ENCODE measurements at places on chromosomes 2 and 18.

DNA sequence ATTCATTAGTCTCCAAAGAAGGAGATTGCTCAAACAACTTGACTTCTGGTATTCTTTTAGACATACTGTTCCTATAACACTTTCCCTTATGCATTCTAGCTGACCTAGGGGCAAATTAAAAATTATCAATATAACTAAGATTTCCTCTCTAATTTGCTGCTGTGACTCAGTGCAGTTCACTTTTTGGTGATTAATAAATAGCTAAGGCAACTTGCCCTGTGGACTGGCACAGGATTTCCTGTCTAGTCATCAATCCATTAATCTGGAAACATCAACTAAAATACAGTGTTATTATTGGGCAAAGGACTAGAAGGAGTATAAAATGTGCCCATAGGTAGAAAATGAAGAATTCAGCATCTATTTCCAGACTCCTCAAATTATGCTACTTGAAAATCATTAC is 83.5 kb upstream of the SERPINE2 start:
- DNase-seq, result peak; percentile 44

DNA sequence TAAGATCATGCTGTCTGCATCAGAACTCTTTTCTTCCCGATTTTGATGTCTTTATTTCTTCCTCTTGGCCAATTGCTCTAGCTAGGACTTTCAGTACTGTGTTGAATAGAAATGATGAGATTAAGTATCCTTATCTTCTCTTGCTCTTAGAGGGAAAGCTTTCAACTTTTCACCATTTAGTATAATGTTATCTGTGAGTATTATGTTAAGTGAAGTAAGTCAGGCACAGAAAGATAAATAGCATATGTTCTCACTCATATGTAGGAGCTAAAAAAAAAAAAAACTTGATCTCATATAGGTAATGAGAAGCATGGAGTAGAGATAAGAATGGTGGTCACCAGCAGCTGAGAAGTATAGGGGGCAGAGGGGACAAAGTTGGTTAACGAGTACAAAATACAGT is 1089.5 kb downstream of the TDRD15 start:
- no peak for DNase-seq

DNA sequence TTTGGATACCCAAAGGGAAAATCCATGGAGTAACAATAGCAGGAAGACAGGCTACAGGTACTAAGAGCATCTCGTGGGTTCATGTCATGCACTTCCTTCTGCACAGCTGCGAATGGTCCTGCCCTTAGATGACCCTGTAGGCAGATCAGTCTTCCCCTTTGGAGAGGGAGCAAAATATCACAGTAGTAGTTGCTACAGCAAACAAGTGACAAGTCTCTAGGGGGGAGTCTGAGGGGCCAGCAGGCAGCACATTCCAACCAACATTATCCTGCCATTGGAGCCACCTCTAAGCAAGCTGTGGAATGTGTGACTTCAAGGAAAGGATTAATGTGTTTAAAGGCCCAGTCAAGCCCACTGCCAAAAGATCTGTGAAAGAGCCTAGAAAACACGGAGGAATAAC is 273.2 kb upstream of the PARD3B start:
- DNase-seq, result no peak

GRCh38 chr2:51212374-51212773 is 180.4 kb upstream of the NRXN1 start:
- no peak for DNase-seq

DNA sequence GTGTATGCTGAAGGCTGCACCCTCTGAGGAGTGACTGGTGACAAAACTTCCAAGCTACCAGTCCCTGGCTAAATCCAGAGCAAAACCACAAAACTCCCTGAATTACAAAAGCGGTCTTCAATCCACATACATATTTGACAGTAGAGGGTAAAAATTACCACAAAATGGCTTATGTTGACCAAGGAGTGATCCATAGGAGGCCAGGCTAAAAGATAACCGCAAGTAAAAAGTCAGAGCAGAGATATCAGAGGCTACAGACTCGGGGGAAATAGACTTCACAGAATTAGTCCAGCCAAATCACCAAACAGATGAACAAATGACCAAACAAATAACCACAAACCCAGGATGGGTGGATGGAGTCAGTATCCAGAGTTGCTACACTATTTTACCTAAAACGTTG is 19.4 kb downstream of the STARD6 start:
- DNase-seq, result no peak

GRCh38 chr2:114219456-114219855 is 223.0 kb upstream of the DPP10 start:
- no peak for DNase-seq

DNA sequence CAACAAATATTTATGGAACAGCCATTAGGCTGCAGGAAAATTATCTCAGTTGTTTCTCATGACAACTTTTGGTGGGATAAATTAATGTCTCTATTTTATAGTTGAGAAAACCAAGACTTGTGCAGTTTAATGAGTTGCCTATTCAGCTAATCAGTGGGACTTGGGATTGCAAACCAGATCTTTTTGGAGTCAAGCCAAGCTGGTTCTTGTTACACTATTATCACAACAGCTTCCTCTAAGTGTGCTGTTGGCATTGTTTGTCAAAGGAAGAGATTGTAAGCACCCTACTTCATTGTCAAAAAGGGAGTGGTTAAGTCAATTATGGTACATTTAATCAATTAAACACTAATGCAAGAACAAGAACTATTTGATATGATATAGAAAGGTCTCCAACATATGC is 119.2 kb downstream of the PAX3 start:
- DNase-seq, result no peak

DNA sequence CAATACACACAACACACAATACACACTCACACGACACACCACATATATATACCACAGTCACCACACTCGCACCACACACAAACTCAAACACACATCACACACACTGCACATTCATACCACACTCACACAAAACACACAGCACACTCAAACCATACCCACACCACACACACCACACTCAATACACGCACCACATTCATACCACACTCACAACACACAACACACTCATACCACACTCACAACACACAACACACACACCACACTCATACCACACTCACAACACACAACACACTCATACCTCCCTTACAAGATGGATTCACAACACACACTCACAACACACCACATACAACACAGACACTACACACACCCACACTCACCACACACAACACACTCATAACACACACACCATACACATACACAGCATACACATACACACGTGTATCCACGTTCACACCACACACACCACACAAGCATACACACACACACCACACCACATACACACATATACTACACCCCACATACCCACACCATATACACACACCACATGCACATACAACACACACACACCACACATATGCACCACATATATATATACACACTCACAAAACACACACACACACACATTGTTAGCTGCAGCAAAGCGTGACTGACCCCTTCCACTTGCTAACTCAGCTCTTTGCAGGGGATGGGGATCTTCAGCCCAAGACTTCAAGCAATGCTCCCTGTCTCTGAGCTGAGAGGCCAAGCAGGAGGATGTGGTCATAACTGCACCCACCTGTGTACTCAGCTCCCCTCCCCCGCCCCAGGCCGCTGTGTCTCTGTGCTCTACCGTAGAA is 59.0 kb downstream of the SDC1 start:
- no peak for DNase-seq

- DNase-seq, result peak; percentile 24
These were observed 566 bp upstream of the CMPK2 start for GRCh38 chr2:6866275-6866671.

DNA sequence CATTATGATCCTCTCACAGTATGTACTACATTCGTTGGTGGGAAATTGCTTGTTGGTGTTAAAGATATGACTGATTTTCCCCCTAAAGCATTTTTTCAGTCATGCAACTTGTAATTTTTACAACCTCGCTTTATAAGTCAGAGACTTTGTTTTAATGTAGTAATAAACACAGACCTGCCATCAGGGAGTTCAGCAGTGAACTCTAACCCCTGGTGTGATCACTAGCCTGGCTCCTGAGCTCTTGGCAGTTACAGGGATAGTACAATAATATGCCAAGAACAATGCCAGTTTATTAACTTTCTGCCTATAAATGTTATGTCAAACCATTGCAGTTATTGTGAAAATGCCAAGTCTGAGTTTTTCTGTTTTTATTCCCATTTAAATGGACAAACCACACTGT is 93.8 kb downstream of the EDAR start:
- DNase-seq, result no peak

GRCh38 chr2:174166261-174166660 is 82.1 kb downstream of the OLA1 start:
- DNase-seq, result no peak

DNA sequence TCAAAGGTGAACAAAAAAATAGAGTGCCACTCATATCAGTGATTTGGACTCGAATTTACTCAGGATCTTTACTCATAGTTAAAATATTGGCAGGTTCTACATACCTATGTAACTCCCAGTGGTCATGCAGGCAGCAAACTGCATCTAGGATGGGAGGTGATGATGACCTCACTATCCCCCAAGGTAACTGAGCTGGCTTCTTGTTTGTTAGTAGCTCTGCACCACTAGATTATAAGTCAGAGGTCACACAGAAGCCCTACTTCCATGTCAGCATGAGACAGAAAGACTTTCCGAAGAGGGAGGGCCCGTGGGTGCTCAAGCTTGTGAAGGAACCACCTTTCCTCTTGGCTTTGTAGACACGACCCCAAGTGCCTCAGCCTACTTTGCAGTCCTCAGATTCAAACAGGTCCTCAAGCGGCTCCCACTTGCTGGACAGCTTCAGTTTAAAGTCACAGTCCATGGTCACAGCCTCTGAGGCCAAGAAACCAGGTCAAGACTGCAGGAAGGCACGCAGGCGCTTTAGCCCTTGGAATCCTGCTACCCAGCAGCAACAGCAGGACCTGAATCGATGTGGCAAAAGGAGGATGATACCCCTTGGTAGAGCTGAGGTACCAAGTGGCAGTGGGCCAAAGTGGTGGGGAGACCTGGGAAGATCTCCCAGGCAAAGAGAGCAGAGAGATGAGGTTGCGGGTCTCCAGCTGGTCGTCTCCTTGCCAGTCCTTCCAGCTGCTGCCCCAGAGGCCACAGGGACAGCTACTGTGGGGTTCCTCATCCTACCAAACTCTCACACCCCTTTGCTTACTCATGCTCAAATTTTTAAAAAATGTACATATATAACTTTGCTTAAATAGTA is 4.3 kb downstream of the NTSR2 start:
- no peak for DNase-seq

DNA sequence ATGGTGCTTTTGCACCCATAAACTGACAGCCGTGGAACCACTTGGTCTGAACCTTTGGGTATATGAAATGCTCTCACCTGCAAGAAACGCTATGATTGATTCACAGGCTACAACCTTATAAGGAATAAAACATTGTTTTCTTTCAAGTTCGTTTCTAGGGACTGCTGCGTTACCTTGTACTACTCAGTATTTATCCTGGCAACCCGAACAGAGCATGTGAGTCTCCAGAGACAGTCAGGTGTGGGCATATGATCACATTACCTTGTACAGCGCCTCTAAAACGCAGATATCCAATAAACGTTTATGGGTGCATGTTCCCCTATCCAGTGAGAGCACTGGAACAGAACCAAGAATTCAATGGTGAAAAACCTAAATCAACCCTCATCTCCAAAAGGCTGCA is 1.7 kb downstream of the CCBE1 start:
- no peak for DNase-seq

DNA sequence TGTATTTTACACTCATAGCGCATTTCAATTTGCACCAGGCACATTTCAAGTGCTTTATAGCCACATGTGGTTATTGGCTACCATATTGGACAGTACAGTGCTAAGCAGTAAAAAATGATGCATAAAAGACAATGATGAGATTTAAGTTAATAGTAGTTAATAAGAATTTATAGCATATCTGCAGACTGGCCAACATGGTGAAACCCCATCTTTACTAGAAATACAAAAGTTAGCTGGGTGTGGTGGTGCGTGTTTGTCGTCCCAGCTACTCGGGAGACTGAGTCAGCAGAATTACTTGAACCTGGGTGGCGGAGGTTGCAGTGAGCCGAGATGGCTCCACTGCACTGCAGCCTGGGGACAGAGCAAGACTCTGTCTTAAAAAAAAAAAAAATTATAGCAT is 9.7 kb downstream of the DRC1 start:
- DNase-seq, result no peak

Measured in fibroblast of mammary gland (primary cell).